A549 treated with AZD2906 at 1 μM for 4 hours (cell line): ENCODE measurements at places on chromosomes 13 and 19. TPM values are rescaled to one million over a fixed set of nuclear protein-coding genes. Genes with fewer than 3 reads are reported as not detected.

The LRG1 gene
- total RNA-seq, result 0.06 to 0.20 TPM (median 0.11 TPM) in 5 replicates

The LAIR1 gene
- total RNA-seq, result not detected in 5 replicates

The HSD17B14 gene
- total RNA-seq, result 12.4 to 16.1 TPM (median 13.9 TPM) in 5 replicates

The OLFM2 gene
- 8.4 to 11.8 TPM (median 10.2 TPM) in 5 replicates for total RNA-seq

The POU2F2 gene
- total RNA-seq, result 0.23 to 0.45 TPM (median 0.35 TPM) in 5 replicates

The C19orf33 gene
- total RNA-seq, result 584 to 802 TPM (median 695 TPM) in 5 replicates

The GPR18 gene
- total RNA-seq, result not detected in 5 replicates

The FUT6 gene
- total RNA-seq, result not detected in 5 replicates

The BRSK1 gene
- total RNA-seq, result 2.8 to 3.4 TPM (median 3.3 TPM) in 5 replicates

The TSSK6 gene
- total RNA-seq, result 1.2 to 1.8 TPM (median 1.6 TPM) in 5 replicates

The PET100 gene
- total RNA-seq, result 47.0 to 60.6 TPM (median 52.7 TPM) in 5 replicates

The ZNF610 gene
- not detected in 5 replicates for total RNA-seq

The ANGPTL8 gene
- total RNA-seq, result not detected in 5 replicates

The CACNG6 gene
- 10.3 to 12.7 TPM (median 11.0 TPM) in 5 replicates for total RNA-seq

The DPY19L3 gene
- total RNA-seq, result 12.5 to 15.6 TPM (median 12.8 TPM) in 5 replicates

The TMEM221 gene
- 0.31 to 0.71 TPM (median 0.64 TPM) in 5 replicates for total RNA-seq

The YJEFN3 gene
- total RNA-seq, result 1.6 to 4.0 TPM (median 2.9 TPM) in 5 replicates

The TMPRSS9 gene
- 0.16 TPM in 1 of 5 replicates, not detected in the others for total RNA-seq

The SGCG gene
- not detected in 5 replicates for total RNA-seq

The CBARP gene
- 2.7 to 5.1 TPM (median 4.3 TPM) in 5 replicates for total RNA-seq

The PRTN3 gene
- total RNA-seq, result 0.15 to 0.60 TPM (median 0.43 TPM) in 5 replicates

The ETV2 gene
- total RNA-seq, result 1.7 to 3.4 TPM (median 2.7 TPM) in 5 replicates

The DOCK6 gene
- 6.4 to 10.3 TPM (median 9.5 TPM) in 5 replicates for total RNA-seq

The UNC13A gene
- 1.0 to 1.7 TPM (median 1.3 TPM) in 5 replicates for total RNA-seq

The GIPC3 gene
- 0.19 to 0.34 TPM (median 0.27 TPM) in 5 replicates for total RNA-seq

The PSG3 gene
- total RNA-seq, result 0.07 to 0.18 TPM (median 0.13 TPM) in 4 of 5 replicates, not detected in the other

The F10 gene
- total RNA-seq, result 0.11 to 0.13 TPM in 2 of 5 replicates, not detected in the others

The CALR3 gene
- 0.07 to 0.14 TPM in 2 of 5 replicates, not detected in the others for total RNA-seq

The IGSF23 gene
- 0.36 to 0.67 TPM (median 0.42 TPM) in 5 replicates for total RNA-seq

The PLA2G4C gene
- total RNA-seq, result 8.4 to 15.3 TPM (median 10.8 TPM) in 5 replicates

The FBXO27 gene
- total RNA-seq, result 2.8 to 5.9 TPM (median 4.2 TPM) in 5 replicates

The IRGC gene
- not detected in 5 replicates for total RNA-seq

The PRODH2 gene
- 0.14 to 0.56 TPM (median 0.23 TPM) in 5 replicates for total RNA-seq

The SPACA4 gene
- 0.06 TPM in 1 of 5 replicates, not detected in the others for total RNA-seq

The FGF21 gene
- total RNA-seq, result not detected in 5 replicates

The SIGLEC7 gene
- total RNA-seq, result not detected in 5 replicates

The LGALS4 gene
- total RNA-seq, result 0.22 to 0.75 TPM (median 0.34 TPM) in 5 replicates

The NCCRP1 gene
- 1.0 to 2.0 TPM (median 1.4 TPM) in 5 replicates for total RNA-seq

The SIGLEC8 gene
- total RNA-seq, result not detected in 5 replicates

The ZNF416 gene
- total RNA-seq, result 3.9 to 4.7 TPM (median 4.4 TPM) in 5 replicates

The S1PR5 gene
- 0.97 to 1.5 TPM (median 1.4 TPM) in 5 replicates for total RNA-seq

The BEST2 gene
- 2.4 to 4.3 TPM (median 3.7 TPM) in 5 replicates for total RNA-seq

The PRSS57 gene
- 0.17 to 0.18 TPM in 2 of 5 replicates, not detected in the others for total RNA-seq

The SYCN gene
- not detected in 5 replicates for total RNA-seq

The DNM2 gene
- 50.3 to 58.7 TPM (median 54.2 TPM) in 5 replicates for total RNA-seq

The PSG1 gene
- total RNA-seq, result 0.16 to 0.40 TPM (median 0.21 TPM) in 5 replicates

The KIRREL2 gene
- 0.39 to 0.59 TPM (median 0.44 TPM) in 5 replicates for total RNA-seq

The MEDAG gene
- total RNA-seq, result 0.13 to 0.36 TPM (median 0.32 TPM) in 5 replicates

The APOC1 gene
- 110 to 119 TPM (median 111 TPM) in 5 replicates for total RNA-seq

The ZNF850 gene
- 0.31 to 0.76 TPM (median 0.37 TPM) in 5 replicates for total RNA-seq

The FREM2 gene
- total RNA-seq, result not detected in 5 replicates

The RASAL3 gene
- 0.03 to 0.16 TPM in 2 of 5 replicates, not detected in the others for total RNA-seq

The CERS1 gene
- total RNA-seq, result 3.6 to 5.3 TPM (median 5.0 TPM) in 5 replicates

The SHC2 gene
- 0.79 to 1.5 TPM (median 0.93 TPM) in 5 replicates for total RNA-seq

The TEX26 gene
- not detected in 5 replicates for total RNA-seq

The CYP2F1 gene
- not detected in 5 replicates for total RNA-seq
